Stimulated activated CD4-positive, alpha-beta T cell treated with anti-CD3 and anti-CD28 coated beads, TNF-alpha, amount 100 ng/mL, for 24 hours (primary cell): ENCODE measurements at places on chromosomes 2 and 18.

DNA sequence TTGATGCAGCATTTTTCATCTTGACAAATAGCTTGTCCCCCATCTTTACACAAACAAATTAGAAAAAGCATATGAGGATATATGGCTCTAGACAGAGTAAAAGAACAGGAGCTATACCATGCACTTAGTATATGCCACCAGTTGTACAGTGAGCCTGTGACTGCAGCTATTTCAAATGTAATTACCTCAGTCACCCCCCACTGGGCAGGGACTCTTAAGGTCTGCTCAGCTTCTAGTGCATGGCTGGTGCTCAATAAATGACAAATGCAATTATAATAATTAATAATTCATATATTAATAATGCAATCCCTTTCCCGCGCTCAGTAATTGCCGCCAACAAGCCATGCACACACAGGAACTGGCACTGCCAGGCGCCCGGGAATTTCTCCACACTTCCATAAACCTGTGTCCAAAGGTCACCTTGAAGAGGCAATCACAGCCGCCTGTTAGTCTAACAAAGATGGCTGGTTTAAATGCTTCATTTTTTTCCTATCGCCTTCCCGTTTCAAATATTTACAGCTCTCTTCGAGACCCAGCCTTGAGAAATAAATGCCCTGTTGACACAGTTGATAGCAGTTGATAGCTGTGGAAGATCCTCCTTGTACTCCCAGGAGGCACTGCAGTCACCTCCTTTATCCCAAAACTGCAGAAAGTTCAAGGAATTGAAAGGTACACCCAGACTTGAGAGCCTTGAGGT lies 156.6 kb downstream of the INO80D start:
- DNase-seq, result no peak

GRCh38 chr2:140658760-140659692 lies 1471.8 kb downstream of the LRP1B start:
- DNase-seq, result no peak

- DNase-seq, result no peak
Observed at GRCh38 chr18:23134780-23135549, at the start of gene CABLES1. TSS of gene CABLES1 (plus strand) at chr18:23135485. CDS start at chr18:23135763, 278 bp downstream.

- no peak for DNase-seq
Observed at GRCh38 chr2:145654746-145655145, 1134.8 kb upstream of the ZEB2 start.

GRCh38 chr2:117562654-117563053 lies 251.8 kb upstream of the DDX18 start:
- no peak for DNase-seq

DNA sequence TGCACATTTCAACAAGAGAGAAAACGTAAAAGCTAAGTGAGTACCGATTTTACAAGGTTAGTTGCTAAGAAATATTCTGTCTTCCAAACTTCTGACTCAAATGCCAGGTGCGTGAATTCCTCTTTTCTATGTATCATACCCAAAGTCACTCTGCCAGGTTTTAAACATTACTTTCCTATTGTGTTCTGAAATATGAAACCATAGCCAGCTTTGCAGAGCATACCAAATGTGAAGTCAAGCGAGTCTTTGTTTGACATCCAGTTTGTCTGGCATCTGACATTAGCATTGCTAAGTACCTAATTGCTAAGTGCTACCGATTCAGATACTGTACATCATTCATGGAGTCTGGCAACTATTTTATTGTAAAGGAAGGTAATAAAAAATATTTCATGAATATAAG lies 321.9 kb upstream of the GALNT5 start:
- no peak for DNase-seq

DNA sequence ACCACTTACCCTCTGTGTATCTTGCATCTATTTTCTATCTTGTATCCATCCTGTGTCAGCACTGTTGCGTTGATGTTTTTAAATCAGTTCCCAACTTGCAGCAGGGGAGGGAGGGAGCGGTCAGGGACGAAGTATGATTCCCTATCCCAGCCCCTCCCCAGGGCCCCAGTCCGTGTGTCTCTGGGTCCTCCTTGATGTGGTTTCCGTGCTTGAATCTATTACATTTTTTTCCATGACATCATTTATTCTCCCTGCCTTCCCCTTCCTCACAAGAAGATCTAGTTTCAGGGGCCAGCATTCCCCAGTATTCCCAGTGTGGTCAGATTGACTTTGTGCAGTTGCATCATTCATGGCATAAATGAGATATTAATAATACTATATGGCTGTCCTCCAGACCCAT lies 479.3 kb downstream of the PTPRM start:
- no peak for DNase-seq

GRCh38 chr2:143513081-143513480 lies 383.9 kb downstream of the ARHGAP15 start:
- no peak for DNase-seq

- DNase-seq, result no peak
Observed at GRCh38 chr18:39772155-39772919, 2182.7 kb upstream of the PIK3C3 start.

DNA sequence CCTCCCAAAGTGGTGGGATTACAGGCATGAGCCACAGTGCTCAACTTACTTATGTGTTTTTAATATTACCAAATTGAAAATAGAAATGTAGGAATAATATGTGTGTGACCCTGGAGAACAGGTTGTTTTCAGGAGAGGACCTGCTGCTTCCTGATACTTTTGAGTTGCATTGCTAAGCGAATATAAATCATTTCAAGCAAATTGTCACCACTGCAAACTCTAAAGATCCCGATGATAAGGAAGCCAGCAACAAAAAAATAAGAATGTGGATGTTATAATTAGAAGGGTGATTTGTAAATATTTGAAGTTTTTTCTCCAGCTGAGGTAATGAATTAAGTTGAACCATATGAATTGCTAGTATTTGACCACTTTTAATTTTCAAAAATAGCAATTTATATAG lies 40.9 kb downstream of the ARHGEF33 start:
- no peak for DNase-seq

DNA sequence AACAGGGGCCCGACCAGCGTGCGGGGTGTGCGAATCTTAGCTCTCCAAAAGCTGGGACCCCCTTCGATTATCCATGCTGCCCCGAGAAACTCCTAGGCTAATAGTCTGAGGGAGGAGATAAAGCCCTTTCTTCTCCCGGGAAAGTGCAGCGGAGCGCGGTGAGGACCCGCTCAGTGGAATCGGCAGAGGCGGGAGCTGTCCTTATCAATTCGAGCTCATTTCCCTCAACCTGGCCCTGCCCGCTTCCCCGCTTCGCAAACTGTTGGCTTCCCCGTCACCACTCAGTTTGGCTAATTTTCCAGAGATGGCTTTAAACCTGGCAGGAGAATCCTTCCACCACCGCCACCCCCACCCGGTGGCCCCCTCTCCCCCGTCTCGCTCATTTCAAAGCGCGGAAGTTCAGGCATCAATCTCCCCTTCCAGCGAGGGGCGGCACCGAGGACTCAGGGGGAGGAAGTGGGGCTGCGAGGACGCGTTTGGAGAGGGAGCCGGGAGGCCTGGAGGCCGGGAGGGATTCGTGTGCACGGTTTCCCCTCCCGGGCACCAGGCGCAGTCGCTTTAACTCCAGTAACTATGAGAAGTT lies 1.6 kb downstream of the KLHL14 start:
- no peak for DNase-seq

DNA sequence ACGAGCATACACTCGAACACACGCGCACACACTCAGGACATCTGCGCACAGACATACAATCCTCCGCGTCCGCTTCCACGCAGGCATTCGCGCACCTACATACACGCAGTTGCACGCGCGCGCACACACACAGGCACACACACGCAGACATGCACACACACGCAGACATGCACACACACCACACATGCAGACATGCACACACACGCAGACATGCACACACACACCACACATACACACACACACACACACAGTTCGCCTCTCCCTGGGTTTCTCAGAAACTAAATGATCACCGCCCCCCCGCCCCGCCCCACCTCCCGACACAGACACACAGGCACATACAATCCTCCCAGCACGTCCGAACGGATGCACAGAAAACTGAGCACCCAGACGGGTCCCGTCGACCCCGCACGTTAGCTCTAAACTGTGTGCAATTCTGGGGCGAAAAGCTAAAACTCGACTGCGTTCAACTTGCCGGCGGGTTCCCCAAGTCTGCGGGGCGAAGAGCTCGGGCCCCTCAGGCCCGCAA lies 1.0 kb downstream of the EPHA4 start:
- no peak for DNase-seq

GRCh38 chr2:157606534-157606933 lies 22.1 kb downstream of the ACVR1C start:
- no peak for DNase-seq

DNA sequence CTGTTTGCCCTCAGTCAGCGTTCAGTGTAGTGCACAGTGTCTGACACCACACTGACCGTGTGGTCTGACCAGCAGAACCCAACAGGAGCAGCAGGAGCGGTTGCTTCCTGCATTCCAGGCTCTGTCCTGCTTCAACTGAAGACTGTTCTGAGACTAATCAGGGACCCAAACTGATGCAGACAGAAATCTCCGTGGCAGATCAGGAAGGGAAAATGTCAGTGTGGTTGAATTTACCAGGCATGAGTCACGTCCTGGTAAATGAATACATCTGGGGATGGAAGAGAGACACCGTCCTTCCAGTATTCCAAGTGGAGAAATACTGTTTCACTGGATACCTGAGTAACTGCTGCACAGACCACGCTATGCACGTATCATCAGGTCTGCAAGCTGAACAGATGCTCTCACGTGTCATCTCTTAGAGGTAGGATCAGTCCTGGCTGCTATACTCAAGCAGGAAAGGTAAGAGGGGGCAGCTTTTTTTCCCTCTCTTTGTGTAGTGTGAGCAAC lies 223.6 kb upstream of the EPAS1 start:
- no peak for DNase-seq

DNA sequence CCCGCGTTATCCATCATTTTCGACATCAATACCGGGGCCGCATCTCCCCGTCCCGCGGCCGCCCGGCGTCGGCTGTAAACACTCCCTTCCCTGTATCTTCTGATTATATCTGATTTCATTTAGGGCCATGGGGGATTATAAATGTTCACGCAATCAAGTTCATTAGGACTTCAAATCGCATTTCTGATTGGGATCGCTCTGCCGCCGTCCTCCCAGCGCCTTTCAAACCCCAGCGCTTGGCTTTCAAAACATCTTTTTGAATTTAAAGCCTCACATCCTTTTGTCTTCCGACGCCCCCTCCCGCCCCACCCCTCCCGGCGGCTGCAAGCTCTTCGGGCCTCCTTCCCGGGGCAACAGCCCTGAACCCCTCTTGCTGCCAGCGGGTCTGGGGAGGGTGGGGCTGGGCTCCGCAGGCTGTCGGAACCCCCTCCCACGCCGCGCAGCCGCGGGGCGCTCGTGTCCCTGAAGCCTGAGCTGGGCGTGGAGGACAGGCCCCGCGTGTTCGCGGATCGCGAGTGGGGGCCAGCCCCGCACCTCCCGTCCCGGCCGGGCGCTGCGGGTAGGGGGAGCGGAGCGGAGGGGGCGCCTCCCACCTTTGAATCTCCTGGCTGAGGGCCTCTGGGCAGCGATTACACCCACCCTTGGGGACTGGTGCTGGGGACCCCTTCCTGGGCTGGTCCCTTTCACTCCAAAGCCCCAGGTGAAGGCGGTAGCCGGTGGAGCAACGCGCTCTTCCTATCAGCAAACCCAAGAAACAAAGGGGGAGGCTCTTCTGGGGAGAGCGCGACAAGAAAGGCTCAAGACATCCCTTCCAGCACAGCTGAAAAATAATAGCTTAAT lies 11.3 kb upstream of the GBX2 start:
- DNase-seq, result no peak

GRCh38 chr2:26793518-26793917 lies 7.7 kb downstream of the CENPA start:
- no peak for DNase-seq

GRCh38 chr18:8177330-8178016 lies 431.8 kb upstream of the RAB12 start:
- DNase-seq, result no peak

GRCh38 chr2:43980902-43981301 lies 14.9 kb downstream of the LRPPRC start:
- no peak for DNase-seq

- DNase-seq, result no peak
Observed at GRCh38 chr2:69310111-69311023, 76.7 kb downstream of the GFPT1 start.

DNA sequence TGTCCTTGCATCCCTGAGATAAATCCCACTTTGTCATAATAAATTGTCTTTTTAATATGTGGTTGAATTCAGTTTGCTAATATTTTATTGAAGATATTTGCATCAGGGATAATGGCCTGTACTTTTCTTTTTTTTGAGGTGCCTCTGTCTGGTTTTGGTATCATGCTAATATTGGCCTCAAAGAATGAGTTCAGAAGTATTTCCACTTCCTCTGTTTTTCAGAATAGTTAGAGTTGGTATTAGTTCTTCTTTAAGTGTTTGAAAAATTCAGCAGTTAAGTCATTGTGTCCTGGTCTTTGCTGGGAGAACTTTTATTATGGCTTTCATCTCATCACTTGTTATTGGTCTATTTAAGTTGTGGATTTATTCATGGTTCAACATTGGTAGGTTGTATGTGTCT lies 464.1 kb upstream of the CRIM1 start:
- DNase-seq, result no peak

DNA sequence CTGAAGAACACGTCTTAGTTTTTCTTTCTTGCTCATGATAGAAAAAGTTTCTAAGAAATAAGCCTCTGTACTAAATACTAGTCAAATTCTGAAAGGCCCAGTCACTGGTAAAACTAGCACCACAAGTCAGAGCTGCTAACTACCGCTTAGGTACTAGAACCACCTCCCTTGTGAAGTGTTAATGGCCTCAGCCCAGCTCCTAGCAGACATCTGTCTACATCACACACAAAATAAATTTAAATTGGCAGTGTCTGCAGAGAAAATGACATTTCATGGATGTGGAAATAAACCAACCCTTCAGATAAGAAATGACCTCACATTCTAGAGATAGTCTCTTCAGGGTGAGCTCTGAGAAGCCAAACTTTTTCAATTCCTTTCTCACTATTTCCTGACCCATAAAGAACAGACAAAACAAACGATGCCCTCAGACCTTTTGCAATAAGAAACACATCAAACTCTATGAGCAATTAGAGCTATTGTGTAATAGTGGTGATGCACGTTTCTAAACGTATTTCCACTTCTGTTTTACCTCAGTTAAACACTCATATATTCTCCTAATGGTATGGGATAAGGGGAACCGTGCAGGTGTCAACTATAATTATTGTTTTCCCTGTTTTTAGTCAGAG lies 70.3 kb upstream of the DSG1 start:
- DNase-seq, result no peak

GRCh38 chr2:236871500-236872001 lies 214.1 kb upstream of the COPS8 start:
- no peak for DNase-seq
